Transverse colon (tissue), 4 donors: ENCODE measurements at places on chromosomes 11 and 22.

DNA sequence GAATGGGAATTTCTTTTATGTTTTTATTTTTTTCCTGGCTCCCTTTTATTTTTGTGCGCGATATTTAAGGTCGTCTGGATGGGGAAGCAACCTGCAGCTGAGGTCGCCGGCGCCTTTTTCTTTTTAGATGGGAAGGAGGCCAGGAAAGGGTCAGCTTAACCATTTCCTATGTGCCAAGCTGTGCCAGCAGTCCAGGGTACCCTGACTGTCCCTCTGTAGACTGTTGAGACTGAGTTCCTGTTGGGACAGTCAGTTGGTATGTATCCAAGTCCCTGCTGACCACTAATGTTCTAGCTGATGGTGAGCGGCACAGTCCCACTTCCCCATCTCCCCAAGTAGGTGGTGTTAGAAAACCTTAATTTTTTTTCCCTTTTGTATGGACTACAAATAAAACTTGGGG lies 10.5 kb downstream of the RBM14 start:
- DNase-seq = no peak

DNA sequence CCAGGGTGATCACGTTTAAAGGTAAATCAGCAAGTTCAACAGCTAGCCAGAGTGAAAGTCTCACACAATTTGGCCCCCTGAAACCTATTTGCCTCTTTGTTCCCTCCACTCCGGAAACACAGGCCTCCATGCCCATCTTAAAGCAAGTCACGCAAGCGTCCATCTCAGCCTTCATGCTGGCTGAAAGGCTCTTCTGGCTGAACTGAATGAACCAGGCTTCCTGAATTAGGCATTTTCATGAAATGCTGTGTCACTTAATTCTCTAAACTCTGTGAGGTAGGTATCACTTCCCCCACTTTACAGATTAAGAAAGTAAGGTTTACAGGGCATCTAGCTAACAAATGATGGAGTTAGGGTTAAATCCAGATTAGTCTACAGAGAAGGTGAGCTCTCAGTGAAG lies 1.4 kb downstream of the SLC25A17 start:
- DNase-seq = no peak

GRCh38 chr11:44950031-44950624 lies 555 bp downstream of the TP53I11 start:
- peak; percentile 58 for DNase-seq

DNA sequence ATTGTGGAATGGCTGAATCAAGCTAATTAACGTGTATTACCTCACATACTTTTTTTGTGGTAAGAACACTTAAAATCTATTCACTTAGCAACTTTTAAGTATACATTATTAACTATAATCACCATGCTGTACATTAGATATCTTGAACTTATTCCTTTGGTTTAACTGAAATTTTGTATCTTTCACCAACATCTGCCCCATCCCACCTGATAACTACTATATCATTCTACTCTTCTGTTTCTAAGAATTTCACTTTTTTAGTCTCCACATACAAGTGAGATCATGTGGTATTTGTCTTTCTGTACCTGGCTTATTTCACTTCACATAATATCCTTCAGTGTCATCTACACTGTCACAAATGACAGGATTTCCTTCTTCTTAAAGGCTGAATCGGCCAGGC lies 17.1 kb upstream of the VWA5A start:
- no peak for DNase-seq

- DNase-seq = no peak
Observed at GRCh38 chr11:41879214-41879613, 419.8 kb upstream of the LRRC4C start.
